Thyroid gland (tissue), 4 donors: ENCODE measurements at places on chromosomes 13 and 19. TPM values are rescaled to one million over a fixed set of nuclear protein-coding genes. Genes with fewer than 3 reads are reported as not detected.

ZNF865 gene
- total RNA-seq, result 10.1 TPM

CYP2A6 gene
- total RNA-seq, result not detected

GIPC3 gene
- total RNA-seq, result 0.78 TPM

ALOX5AP gene
- 5.7 TPM for total RNA-seq

C19orf67 gene
- not detected for total RNA-seq

TSC22D1 gene
- 78.0 TPM for total RNA-seq
